ENCODE measurements at places on chromosomes 4 and X. TPM values are rescaled to one million over a fixed set of nuclear protein-coding genes. Genes with fewer than 3 reads are reported as not detected.

DNA sequence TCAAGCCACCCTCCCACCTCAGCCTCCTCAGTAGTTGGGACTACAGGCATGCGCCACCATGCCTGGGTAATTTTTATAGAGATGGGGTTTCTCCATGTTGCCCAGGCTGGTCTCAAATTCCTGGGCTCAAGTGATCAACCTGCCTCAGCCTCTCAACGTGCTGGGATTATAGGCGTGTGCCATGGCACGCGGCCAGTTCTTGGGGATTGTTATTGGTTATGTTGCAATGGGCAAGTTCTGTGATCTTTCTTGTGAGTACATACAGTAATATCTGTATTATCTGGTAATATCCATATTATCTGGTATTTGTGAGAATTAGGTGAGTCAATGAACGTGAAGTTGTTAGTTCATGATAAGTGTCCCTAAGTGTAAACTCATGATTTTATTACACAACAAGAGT is 90.3 kb upstream of the TBL1X start:
- peak; percentile 78 for DNase-seq

DNA sequence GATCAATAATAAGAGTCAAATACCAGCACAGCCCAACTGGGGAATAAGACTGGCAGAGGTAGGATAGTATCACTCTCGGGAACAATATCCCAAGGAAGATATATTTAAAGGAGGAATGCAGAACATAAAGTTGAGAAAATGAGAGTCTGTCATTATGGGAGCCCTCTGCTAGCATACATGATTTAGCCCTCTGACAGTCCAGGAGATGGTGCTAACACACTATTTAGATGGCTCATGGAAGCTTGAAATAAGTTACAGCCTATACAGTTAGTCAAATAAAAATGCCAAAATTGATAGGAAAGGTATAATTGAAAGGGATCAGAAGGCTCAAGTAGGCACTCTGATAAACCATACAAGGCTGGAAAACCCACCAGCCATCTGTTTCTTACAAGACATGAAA is 201.0 kb upstream of the NEIL3 start:
- no peak for DNase-seq

GRCh38 chr4:74456849-74457395 is 12.0 kb downstream of the AREG start:
- DNase-seq: no peak

DNA sequence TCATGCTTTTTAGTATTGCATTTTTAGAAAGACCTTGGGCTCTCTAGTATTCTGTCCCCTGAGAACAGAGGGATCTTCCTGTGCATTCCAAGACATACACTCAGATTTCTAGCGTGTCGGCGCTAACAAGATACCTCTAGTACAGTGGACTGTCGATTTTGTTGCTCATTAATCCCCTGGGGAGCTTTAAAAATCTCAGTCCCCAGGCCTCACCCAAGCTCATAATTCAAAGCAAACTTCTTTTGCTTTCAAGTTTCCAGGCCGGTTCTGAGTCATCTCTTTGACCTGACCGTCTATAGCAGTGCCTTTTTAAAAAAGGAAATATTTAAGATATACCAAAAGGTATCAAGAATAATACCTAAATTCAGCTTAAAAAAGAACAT is 137.0 kb downstream of the AMMECR1 start:
- DNase-seq: no peak

DNA sequence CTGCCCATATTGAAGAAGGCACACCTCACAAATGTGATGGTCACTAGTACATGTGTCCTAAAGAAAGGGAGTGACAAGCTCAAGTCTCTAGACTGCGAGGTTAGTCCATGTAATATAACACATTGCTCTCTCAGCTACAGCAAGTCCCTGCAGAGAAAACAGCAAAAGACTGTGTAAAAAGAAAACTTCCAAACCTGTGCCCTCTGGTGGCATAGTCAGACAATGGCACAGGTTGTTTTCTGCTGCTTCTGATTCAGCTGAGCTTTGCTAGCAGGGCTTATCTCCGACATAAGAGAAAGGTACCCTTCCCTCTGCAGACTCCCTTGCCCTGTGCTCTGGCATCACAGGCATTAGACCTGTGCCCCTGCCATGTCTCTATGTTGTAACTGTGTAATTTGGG is 1.4 kb upstream of the SERPINA7 start:
- no peak for DNase-seq

DNA sequence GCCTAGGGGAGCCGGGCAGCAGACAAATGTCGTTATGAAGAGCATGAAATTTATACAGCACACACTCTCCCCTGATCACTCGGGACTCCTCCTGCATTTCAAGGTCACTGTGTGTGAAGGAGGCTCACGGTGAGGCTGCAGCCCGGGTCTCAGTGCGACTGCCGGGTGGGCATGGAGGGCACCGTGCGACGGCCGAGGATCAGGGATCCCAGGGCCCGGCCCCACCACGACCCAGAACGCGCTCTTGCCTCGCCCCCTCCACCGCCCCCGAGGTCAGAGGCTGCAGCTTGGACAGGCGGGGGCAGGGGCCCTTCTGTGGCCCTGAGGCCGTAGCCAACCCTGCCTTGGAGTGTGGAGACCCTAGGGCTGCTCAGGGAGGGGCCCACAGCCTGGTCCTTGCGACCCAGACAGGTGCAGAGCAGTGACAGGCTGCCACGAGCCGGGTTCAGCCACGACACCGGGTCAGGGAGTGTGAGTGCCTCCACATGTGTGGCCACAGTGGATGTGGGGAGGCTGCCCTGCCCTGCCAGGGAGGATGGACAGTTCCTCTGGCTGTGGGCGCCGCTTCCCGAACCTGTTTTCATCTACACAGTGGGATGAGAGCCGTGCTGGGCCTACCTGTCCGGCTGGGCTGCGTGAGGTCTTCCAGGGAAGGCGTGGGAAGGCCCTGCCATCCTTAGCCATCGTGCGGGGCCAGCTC is 89.3 kb upstream of the NKX1-1 start:
- no peak for DNase-seq

- DNase-seq: no peak
These were observed 40.1 kb downstream of the NOP14 start for GRCh38 chr4:2923141-2923551.

DNA sequence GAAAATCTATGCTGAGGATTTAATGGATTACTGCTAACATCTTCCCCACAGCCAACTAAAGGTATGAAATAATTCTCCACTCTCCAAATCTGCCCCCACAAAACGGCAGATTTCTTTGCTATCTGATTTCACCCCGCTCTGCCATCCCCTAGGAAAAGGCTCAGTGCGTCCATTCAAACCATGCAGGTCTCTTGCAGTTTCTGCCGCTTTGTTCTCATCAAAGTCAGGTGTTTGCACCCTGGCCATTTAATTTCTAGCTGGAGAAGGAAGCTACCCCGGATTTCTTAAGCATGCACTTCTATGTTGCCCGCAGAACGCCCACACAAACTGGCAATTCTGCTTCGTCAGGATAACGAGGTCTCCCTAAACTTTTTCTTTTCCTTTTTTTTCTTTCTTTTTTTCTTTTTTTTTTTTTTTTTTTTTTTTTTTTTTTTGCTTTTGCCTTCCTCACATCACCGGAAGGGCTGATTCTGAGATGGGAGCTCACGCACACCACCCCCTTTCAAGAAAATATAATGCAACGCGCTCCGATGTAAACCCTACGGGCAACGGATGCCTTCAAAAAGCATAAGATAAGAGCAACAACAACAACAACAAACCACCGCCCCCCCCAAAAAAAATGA is 3.3 kb downstream of the NLGN4X start:
- no peak for DNase-seq

GRCh38 chr4:5120067-5120466 is 68.8 kb downstream of the STK32B start:
- DNase-seq: no peak

Gene LRAT
- 0.17 TPM for total RNA-seq

GRCh38 chr4:177271091-177271490 is 38.6 kb upstream of the NEIL3 start:
- no peak for DNase-seq

Gene RBM3
- total RNA-seq: 88.4 TPM

Gene XK
- total RNA-seq: 34.7 TPM

GRCh38 chr4:57158762-57159161 is 48.6 kb upstream of the IGFBP7 start:
- DNase-seq: no peak

DNA sequence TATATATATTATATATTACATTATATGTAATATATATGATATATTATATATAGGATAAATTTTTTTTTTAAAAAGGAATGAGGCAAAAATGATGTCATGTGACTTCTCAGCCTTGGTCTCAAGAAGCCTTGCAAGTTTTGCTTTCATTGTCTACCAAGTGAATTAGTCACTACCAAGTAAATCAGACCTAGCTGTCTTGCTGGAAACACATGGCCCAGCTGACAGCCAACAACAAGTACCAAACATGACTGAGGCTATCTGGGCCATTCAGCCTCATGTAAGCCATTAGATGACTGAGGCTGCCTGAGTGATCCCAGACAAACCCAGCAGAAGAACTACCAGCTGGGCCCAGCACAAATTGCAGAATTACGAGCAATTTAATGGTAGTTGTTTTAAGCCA is 44.9 kb downstream of the HAND2 start:
- no peak for DNase-seq

Data from mucosa of descending colon (tissue), 3 donors.